ENCODE measurements at places on chromosomes 5 and 9.

DNA sequence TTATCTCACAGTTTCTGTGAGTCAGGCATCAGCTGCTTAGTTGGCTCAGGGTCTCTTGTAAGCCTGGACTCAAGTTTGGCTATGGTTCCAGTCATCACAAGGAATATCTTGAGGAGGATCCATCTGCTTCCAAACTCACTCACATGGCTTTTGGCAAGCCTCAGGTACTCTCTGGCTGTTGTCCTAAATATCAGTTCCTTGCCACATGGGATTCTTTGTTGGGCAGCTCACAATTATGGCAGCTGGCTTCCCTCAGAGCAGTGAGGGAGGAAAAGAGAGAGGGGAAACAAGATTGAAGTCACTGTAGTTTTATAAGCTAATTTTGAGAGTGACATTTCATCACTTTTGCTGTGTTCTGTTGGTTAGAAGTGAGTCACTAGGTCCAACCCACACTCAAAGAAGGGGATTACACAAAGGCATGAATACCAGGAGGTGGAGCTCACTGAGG is 144.5 kb downstream of the GCNT1 start:
- no peak for DNase-seq

GRCh38 chr9:80954521-80954920 is 734.8 kb downstream of the TLE1 start:
- DNase-seq: no peak

GRCh38 chr5:157390551-157391297 is 69.3 kb upstream of the NIPAL4 start:
- no peak for DNase-seq

DNA sequence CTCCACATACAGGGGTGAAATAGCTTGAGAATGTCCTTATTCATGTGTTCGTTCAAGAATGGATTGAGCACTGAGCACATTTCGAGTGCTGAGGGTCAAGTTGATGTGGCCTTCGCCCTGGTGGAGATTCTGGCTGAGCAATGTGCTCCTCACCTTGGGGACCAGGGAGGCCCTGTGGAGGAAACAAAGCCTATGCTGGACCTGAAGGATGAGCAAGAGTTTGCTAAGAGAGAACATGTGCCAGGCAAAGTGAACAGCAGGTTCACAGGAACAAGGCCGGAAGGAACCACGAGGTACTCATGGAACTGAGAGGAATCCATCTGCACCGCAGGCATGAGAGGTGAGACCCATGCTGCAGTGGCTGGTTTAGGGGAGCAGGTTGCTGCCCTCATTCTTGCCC is 102.4 kb downstream of the PSD2 start:
- DNase-seq: no peak

GRCh38 chr5:143534761-143535154 is 131.3 kb upstream of the NR3C1 start:
- DNase-seq: no peak

DNA sequence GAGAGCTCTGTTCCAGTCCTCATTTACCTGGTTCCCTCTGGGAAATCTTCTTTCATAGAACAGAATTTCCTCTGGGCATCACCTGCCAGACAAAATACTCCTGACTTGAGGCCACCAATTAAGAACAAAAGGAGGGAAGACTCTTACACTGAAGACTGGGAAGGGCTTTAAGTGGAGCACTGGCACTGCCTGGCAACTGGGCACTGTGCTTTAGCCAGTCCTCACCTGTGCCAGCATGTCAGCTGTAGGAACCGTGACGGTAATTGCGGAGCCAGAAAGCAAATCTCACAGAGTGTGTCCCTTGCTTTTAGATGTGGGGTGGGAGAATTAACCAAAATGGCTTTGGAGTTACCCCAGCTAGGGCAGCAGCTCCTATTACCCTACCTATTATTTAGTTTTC is 40.6 kb downstream of the FAM219A start:
- DNase-seq: no peak

DNA sequence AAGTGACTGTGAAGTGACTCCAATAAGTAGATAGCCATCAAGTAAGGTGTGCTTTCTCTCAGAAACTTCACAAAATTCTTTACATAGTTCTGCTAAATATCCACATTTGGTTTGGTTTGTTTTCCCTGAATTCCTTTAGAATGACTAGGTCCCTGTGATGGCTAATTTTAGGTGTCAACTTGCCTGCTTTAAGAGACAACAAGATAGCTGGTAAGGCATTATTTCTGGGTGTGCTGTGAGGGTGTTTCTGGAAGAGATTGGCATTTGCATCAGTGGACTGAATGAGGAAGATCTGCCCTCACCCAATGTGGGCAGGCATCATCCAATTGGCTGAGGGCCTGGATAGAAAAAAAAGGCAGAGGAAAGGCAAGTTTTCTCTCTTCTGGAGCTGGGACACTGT is 8.3 kb upstream of the PTBP3 start:
- DNase-seq: no peak

GRCh38 chr5:176650354-176650884 is 3.1 kb downstream of the TSPAN17 start:
- DNase-seq: no peak

DNA sequence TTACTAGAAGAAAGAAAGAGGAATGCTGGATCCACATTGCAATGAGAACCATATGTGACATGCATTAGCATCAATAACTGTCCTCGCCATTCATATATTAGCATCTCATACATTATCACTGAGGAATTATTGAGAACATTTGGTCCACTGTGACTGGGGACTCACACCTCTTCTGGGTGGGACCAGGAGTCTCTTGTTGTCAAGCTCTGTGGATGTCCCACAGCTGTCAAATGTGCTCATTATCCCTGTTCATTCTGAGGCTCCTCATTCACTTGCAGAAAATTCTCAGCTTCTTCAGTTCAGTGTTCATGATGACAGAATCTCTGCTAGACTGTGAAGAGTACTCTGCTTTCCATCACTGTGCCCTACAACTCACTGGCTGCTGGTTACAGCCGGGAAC is 109.4 kb downstream of the PJA2 start:
- DNase-seq: no peak

GRCh38 chr5:152443935-152444334 is 38.9 kb upstream of the NMUR2 start:
- no peak for DNase-seq

DNA sequence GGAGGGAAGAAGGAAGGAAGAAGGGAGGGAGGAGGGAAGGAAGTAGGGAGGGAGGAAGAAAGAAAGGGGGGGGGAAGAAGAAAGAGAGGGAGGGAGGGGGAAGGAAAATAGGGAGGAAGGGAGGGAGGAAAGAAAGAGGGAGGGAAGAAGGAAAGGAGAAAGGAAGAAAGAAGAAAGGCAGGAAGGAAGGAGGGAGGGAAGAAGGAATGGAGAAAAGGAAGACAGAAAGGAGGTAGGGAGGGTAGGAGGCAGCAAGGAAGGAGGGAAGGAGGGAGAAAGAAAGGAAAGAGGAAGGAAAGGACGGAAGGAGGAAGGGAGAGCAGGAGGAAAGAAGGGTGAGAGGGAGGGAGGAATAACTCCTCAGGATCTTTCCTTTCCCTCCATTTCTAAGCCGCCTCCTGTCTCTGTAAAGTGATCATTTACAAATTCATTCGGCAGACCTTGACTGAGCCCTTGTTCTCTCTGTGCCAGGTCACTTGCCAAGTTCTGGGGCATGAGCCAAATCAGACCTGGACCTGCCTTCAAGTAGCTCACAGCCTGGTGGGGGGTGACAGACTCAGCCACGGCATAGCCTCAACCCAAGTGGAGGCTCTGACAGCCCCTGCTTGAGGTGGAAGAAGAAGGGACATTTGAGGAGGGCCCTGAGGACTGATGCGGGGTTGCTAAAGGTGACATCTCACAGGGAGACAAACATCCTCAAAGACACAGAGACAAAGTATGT is 69.0 kb upstream of the HRH2 start:
- DNase-seq: no peak

DNA sequence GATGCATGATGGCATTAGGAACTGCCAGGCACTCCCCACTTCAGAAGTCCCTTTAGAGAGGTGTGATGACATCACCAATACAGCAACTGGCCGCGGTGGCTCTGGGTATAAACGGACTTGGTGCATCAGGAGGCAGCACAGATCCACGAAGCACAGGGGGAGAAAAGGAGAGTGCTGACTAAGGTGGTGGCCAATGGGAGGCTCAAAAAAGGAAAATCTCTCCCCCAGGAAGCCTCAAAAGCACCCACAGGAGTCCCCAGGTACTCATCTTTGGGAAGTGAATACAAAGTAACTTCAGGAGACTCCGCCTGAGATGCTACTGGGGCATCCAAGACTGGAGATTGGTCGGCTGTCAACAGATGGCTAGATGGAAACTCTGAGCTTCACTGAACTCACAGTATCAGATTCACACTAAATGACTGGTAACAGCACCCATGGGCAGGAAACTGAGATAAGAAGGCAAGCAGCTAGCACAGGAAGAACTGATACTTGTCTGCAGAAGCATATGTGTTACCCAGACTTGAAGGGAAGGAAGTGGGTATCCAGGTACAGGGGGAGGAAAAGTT is 7.6 kb downstream of the TTC39B start:
- DNase-seq: no peak

DNA sequence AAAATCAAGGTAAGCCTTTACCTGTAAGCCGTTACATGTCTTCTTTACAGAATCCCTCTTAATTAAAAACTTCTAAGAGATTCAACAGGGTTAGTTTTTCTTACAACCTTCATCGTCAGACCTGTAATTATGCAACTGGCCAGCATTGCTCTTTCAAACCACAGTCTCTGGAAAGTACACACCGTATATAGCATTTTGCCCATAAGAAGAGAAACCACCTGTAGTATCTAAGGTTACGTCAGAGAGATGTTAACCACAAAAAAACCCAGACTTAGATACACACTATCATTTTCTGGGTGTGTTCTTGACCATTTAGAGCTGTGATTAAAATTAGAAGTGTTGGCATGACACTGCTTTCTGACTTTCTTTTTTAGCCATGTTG is 140.0 kb downstream of the MUSK start:
- DNase-seq: no peak

- DNase-seq: no peak
Observed at GRCh38 chr5:56561-57290, 35.2 kb upstream of the PLEKHG4B start.

- no peak for DNase-seq
Observed at GRCh38 chr9:34884747-34885189, 73.3 kb upstream of the PHF24 start.

DNA sequence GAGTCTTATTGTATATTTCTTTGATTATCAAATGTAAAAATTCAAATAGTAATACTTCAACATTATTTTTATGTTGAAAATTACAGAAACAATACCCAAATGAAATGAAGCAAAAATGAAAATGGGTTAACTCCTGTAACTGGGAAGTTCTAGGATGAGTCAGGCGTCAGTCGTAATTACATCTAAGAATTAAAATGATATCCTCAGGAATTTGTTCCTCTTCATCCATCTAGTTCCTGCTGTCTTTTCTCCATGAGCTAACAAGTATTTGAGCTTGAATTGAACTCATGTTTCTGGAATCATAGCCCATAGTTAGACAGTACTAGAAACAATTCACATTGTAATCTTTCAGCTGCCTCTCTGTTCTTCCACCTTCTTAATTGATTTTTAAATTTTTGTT is 568.3 kb upstream of the TLE4 start:
- no peak for DNase-seq

DNA sequence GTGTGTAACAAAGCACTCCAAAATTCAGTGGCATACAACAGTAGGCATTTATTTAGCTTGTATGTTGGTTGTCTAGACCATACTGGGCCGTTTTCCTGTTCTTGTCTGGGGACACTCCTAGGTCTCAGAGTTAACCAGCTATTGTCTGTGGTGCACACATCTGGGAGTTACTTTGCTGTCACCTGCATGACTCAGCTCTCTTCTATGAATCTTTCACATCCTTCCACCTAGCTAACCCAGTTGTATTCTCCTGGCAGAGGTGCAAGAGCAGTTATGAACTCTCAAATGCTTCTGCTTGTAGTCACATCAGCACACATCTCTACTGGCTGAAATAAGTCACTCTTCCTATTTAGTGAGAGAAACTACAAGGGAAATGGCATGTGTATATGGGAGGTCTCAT is 138.1 kb downstream of the BAAT start:
- no peak for DNase-seq

- no peak for DNase-seq
Observed at GRCh38 chr5:64188776-64189175, 23.1 kb downstream of the RNF180 start.

GRCh38 chr9:133008824-133009223 is 22.0 kb upstream of the GTF3C5 start:
- no peak for DNase-seq

DNA sequence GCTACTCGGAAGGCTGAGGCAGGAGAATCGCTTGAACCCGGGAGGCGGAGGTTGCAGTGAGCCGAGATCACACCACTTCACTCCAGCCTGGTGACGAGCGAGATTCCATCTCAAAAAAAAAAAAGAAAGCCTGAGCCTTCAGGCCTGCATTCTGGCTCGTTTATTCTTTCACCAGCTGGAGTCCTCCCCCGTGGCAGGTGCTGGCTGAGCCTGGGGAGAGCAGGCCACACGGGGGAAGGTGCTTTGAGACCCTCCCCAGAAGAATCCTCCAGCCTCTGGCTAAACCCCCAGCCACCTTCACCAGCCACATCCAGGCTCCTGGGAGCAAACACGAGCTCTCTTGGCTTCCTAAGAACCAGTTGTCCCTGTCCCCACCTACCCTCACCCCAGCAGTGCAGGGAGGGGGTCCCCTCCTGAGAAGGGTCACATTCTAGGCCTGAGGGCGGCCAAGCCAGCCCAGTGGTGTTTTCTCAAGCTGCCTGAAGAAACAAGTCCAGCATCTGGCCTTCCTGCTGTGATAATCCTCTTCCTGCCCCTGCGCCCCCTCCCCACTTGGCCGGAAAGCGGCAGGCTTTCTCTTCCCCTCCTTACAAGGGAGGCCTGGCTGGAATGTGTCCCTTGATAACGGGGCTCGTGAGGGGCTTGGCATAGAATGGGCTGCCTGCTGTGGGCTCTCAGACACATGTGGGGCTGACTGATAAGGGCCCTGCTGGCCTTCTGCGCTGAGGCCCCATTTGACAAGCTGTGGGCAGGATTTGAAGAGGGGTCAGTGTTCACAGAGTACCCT is 41.5 kb downstream of the PLPP7 start:
- DNase-seq: no peak

GRCh38 chr9:8762479-8763085 is 963.0 kb upstream of the DMAC1 start:
- DNase-seq: no peak

DNA sequence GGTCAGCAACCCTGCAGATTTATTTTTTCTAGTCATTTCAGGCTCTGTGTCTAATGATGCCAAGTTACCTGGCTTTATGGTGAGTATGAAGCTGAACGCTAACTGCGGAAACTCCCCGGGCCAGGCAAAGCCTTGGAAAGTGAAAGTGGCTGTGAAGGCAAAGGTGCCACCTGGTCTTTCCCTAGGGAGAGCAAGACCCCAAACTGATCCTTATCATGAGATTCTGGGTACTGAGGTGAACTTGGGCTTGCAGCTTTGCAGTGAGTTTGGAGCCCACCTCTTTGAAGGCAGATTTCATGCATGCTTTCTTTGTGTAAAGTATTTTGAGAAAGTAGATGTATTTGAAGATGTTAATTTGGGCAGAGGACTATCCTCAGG is 63.3 kb downstream of the CARTPT start:
- no peak for DNase-seq

DNA sequence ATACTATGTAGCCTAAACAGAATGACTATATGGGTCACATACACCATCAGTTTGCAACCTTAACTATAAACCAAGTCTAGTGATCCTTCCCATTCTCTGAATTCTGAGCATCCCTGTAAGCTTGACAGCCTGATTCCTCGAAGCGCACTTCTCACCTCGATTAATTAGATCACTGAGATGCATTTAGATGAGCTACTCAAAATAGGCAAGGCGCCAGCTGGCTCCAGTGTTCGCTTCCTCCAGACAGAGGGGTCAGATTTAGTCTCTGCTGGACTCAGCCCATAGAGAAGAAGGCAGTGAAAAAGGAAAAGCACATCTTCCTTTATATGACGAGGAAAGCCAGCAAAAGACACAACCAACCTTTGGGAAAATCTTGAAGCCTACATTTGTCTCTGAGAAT is 371.5 kb downstream of the MLLT3 start:
- no peak for DNase-seq
